Pons (tissue), 1 donor: ENCODE measurements at places on chromosomes 7 and 10.
A peak's percentile ranks its signal among the peaks of the same experiment; 100 is the strongest.

DNA sequence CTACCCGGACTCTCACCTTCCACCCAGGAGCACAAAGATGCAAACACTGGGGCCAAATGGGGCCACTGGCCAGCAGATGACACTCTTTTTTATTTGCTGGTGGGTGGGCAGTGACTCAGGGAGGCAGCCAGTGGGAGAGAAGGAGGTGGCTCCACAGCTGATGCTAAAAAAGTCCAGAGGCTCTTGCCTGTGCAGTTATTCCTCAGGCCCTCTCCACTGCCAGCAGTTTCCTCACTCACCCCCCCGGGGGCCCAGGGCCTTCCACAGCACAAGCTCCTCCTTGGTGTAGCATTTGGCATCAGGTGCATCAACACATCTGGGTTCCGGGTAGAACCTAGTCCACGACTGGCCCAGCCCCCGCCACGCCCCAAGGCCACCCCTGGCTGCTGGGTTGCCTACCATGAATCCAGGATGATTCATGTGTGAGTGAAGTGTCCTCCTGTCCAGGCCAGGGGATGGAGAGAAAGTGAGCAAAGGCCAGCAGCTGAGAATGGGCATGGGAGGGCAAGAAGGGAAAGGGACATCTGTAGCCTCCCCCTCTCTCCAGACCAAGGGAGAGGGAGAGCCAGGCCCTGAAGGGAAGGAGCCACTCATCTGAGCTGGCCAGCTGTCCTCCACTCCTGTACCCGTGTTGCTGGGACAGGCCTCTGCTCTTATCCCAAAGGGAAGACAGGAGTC lies 1.7 kb upstream of the KCNH2 start:
- DNase-seq, result no peak

- peak; percentile 46 for DNase-seq
Measured at GRCh38 chr7:125061776-125062397, 132.3 kb upstream of the POT1 start.

- no peak for DNase-seq
Measured at GRCh38 chr10:93074147-93074596, 479 bp downstream of the CYP26A1 start.

- DNase-seq, result no peak
Measured at GRCh38 chr10:100025576-100025975, 15.8 kb upstream of the DNMBP start.

GRCh38 chr10:112203328-112204076 lies 19.9 kb upstream of the GPAM start:
- no peak for DNase-seq

- DNase-seq, result no peak
Measured at GRCh38 chr7:155858521-155859061, 46.3 kb upstream of the SHH start.

DNA sequence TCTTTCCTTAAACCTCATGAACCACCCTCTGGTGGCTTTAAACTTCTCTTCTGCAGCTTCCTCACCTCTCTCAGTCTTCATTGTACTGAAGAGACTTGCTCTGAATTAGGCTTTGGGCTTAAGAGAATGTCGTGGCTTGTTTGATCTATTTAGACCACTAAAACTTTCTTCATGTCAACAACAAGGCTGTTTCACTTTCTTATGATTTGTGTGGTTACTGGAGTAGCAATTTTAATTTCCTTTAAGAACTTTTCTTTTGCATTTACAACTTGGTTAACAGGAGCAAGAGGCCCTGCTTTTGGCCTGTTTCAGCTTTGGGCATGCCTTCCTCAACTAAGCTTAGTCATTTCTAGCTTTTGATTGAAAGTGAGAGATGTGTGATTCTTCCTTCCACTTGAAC lies 38.1 kb upstream of the CDHR3 start:
- DNase-seq, result no peak

- peak; percentile 70 for DNase-seq
Measured at GRCh38 chr10:89392974-89393373, 551 bp downstream of the IFIT1 start.

DNA sequence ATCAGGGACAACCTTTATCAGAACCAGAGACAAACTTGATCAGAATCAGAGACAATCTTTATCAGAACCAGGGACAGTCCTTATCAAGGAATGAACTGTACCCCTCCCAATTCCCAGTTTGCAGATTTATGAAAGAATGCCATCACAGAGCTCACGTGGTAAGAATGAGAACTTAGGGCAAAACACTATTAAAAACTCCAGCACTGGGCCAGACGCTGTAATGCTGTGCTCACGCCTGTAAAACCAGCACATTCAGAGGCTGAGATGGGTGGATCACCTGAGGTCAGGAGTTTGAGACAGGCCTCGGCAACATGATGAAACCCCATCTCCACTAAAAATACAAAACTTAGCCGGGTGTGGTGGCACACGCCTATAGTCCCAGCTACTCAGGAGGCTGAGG lies 85.1 kb upstream of the TNRC18 start:
- DNase-seq, result no peak

DNA sequence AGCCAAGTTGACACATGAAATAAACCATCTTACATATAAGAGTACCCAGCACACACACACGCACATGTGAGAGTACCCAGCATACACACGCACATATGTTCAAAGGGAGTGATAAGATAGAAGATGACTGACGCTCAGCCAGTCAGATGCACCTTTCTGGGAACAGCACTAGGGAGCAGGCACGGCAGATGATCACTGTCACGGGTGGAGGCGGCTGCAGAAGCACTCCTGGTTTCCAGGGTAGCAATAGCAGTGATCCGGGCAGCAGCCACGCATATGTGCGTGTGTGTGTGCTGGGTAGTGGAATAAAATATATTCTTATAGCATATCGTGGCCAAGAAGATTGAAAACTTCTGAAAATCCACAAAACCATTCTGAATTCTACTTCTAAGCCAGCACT lies 85.8 kb upstream of the NAMPT start:
- DNase-seq, result no peak

DNA sequence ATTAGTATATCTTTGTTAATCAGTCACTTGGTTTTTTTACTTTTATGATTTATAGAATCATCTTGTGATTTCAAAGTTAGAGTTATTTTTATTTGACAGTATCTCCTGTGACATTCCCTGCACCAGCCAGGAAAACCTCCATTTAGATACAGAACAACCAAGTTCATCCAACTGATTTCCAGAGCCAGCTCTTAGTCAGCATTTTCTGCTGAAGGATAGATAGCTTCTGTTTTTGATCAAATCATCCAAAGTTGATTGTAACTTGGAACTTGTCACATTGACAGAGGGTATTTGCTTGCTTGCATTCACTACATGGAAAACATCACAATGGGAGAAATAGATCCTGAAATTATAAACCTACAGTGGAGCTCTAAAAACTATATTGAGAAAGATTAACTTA lies 122.6 kb downstream of the PON1 start:
- peak; percentile 37 for DNase-seq

- no peak for DNase-seq
Measured at GRCh38 chr10:260819-261429, 125.7 kb downstream of the ZMYND11 start.

DNA sequence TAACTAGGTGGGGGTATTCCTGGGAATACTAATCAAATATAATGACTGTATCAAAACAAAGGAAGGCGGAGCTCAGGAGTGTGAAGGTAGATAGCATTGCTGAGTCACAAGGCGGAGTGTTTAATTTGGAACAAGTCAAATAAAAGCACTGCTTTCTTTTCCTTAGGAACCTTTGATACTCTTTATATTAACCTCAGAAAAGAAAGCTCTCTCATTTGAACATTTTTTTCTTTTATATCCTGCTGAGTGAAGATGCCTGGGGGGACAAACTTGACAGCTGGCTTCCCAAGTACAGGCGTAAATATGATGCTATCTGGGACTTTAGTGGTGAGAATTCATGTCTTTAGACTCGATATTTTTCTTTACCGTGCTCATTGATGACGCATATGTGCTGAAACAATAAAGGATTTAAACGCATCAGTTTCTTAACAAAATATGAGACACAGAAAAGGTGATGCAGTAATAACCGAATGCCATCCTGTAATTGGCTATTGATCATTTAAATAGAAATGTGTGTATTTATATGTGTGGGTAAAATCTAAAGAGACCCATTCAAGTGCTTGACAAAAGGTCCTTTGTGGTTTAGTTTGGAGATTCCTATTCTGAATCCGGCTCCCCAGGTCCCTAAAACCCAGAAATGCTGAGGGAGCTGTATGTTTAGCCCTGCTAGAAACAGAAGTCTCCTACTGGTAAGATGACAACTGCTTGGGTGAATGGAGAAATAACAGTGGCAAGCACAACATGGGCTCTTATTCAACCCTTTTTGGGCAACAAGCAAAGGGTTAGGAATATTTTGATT lies 102.7 kb downstream of the PRTFDC1 start:
- DNase-seq, result no peak

- DNase-seq, result no peak
Measured at GRCh38 chr7:77649716-77650349, 46.4 kb upstream of the RSBN1L start.

DNA sequence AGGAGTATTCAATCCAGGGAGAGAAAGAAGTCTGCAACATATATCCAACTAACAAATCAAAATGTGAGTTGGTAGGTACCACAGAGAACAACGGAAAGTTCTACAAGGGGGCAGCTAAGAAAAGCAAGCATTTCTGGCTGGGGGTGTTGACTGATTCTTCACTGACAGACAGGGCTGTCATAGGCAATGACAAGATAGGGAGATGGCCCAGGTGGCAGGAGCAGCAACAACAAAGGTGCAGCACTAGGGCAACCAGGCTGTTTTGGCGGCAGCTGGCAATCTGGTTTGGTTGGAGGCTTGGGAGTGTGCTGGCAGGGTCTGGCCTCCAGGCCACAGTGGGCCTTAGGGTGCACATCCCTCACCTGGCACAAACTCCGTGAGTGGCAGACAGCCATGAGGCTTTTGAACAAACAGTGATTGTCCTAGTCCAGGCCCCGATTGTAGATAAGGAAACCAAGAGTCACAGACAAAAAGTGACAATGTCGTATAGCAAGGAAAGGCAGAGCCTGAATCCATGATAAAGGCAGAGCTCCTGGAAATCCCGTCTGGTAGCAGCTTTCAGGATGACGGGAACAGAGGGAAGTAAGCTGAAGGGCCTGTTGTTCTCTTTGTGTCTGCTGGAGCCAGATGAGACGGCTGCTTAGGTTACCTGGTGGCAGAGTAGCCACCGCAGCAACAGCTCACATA lies 28.4 kb downstream of the DPCD start:
- DNase-seq, result no peak

- no peak for DNase-seq
Measured at GRCh38 chr10:35388197-35388596, 51.9 kb downstream of the CCNY start.

DNA sequence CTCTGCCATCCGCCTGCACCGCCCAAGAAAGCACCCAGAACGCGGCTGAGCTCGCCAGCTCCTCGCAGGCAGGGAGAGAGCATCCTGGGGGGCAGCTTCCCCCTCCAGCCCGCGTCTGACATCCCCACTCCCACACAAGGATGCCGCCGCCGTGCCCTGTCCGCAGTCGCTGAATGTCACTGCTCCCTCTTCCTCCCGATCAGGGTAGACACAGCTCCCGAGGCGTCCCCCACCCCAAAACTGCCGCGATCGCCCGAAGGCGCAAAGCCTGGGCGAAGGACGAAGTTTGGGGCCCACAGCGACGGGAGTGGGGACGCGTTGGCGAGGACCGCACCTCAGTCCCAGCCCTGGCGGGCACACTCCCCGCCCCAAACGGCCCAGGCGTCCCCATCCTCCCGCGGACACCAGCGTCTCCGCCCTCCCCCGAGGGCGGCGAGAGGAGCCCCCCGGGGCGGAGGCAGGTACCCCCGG lies 1.5 kb upstream of the KAT6B start:
- DNase-seq, result no peak

DNA sequence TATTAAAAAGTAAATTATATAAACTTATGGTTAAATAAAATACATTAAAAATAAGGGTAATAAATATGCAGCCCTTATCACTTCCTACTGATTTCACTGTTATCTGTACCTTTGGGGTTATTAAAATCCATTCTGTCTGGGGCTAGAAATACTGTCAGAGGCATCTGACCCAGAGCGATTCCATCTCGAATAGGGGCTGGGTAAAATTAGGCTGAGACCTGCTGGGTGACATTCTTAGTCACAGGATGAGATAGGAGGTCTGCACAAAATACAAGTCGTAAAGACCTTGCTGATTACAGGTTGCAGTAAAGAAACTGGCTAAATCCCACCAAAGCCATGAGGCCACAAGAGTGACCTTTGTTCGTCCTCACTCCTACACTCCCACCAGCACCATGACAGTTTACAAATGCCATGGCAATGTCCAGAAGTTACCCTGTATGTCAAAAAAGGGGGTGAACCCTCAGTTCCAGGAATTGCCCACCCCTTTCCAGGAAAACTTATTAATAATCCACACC lies 77.6 kb downstream of the COBL start:
- no peak for DNase-seq

GRCh38 chr7:135800560-135800959 lies 51.9 kb upstream of the FAM180A start:
- no peak for DNase-seq

- DNase-seq, result no peak
Measured at GRCh38 chr10:11245095-11245479, 227.4 kb downstream of the CELF2 start.

DNA sequence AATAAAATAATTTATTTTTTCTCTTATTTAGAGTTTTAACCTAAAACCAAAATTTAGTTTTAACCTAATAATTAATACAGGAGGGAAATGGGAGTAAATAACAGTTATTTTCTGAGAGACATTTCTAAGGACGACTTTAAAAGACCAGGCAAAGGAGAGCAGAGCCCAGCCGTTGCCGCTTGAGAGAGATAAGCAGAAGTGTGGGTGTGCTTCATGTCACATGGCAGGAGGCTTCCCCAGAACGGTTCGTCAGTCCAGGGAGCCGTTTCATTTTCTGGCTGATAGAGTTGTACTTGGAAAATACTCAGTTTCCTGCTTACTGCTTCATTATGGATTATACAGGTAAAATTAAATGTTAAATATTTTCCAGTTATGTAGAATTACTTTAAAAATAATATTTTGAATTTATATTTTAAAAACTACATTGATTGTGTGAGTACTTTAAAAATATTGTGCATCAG lies 61.4 kb downstream of the ST7 start:
- peak; percentile 71 for DNase-seq

GRCh38 chr7:93196336-93196735 lies 29.9 kb downstream of the HEPACAM2 start:
- no peak for DNase-seq

DNA sequence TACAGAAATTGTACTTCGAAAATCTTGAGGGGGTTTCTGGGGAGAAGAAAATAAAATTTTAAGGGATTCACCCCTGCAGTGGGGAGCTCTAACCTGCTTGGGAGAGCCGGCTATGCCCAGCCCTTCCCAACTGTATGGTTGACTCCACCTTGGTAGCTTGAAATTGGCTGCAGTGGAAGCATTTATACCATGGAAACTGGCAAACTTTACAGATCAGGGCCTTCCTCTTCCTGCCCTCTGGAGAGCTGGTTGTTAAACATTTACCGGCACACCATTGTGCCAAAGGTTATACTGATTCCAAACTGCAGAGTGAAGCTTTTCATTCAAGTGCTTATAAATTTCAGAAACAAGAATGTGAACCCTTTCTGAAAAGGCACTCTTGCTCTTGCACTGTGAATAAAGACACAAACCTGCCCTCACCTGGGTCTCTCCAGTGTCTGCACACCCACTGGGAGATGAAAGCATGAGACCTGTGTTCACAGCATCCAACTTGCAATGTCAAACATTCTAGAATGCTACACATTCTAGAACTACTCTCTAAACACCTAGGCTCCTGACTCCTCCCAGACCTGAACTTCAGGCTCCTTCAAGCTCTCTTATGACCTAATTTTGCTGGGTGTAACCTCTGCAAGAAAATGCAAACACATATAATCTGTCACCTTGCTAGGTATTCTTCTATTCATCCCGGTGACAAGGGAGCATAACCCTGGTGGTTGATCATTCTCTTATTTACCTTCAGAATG lies 44.7 kb downstream of the ABLIM1 start:
- DNase-seq, result no peak
